Esophagus squamous epithelium (tissue), 5 donors: ENCODE measurements at places on chromosomes 2 and 18.

GRCh38 chr2:144580521-144581161 lies 60.7 kb upstream of the ZEB2 start:
- no peaks in the 10 kb centered on the region for H3K27me3 ChIP-seq
- H3K4me3 ChIP-seq: no peak overlapping the region
- no peak overlapping the region for H3K27ac ChIP-seq
- DNase-seq: no peak

DNA sequence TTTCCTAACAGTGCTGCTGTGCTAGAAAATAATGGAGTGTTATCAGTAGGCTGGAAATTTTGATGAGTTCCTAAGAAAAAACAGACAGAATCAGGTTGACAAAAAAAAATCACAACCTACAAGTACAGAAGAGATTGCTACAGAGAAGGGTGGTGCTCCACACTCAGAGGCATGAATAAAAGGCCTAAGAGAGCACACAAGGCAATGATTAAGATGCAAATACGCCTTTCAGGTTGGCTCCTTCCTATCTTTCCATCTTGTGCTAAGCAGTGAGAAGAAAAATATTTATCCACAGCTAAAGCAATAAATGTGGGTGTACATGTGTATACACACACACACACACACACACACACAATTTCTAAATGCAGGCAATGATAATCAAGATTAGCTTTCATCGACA lies 130.6 kb upstream of the UBE2E3 start:
- H3K4me1 ChIP-seq: no peaks in the 10 kb centered on the region
- no peak overlapping the region for H3K27ac ChIP-seq
- H3K27me3 ChIP-seq: no peaks in the 10 kb centered on the region
- H3K4me3 ChIP-seq: no peak overlapping the region

- no peak overlapping the region for H3K4me3 ChIP-seq
- no peaks in the 10 kb centered on the region for H3K4me1 ChIP-seq
- no peak overlapping the region for H3K27ac ChIP-seq
- no peak for DNase-seq
- H3K27me3 ChIP-seq: no peaks in the 10 kb centered on the region
- peaks cover 5% of the 10 kb centered on the region for H3K36me3 ChIP-seq
Measured at GRCh38 chr2:26139269-26140183, 33.4 kb upstream of the GAREM2 start.

- H3K27me3 ChIP-seq: no peaks in the 10 kb centered on the region
- H3K4me3 ChIP-seq: no peak overlapping the region
- DNase-seq: no peak
- H3K36me3 ChIP-seq: no peaks in the 10 kb centered on the region
- no peak overlapping the region for H3K27ac ChIP-seq
Measured at GRCh38 chr2:224263571-224264043, 138.3 kb downstream of the FAM124B start.

DNA sequence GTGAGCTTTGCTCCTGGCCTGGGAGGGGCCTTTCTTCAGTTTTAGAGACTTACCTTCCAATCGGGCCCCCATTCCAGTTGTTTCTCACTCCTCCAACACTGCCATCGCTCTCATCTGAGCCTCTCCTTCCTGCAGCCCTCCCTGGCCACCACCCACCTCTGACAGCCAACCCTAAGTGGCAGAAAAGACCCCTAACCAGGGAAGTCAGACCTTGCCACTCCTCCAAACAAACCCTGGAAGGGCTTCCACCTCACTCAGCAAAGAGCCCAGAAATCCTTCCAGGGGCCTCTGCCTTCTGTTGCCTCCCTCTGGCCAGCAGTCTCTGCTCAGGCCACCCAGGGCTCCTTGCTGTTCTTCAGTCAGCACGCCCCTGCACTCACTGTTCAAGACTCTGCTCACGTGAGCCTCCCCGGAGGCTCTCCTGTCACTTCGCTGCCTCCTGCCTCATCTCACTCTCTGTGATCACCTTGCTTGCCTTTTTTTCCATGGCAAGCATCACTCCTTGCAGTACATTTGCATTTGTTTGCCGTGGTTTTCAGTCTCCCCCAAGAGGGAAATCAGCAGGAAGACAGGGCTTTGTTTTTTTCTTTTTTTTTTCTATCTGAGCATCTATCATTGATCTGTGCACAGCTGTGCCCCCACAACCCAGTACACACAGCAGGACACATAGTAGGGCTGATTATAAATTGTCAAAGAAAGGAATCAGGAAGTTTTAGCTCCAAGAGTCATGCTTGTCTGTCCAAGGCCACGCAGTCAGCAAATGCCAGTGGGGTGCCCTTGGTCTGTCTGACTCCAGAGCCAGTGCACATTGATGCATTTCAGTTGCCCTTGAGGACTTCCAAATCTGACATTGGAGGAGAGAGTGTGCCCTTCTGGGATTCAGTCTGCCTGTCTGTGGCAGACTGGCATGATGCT lies 83.9 kb downstream of the INHBB start:
- H3K4me1 ChIP-seq: no peaks in the 10 kb centered on the region
- H3K27ac ChIP-seq: no peak overlapping the region
- no peaks in the 10 kb centered on the region for H3K36me3 ChIP-seq
